ENCODE measurements at places on chromosomes 2 and 18. TPM values are rescaled to one million over a fixed set of nuclear protein-coding genes. Genes with fewer than 3 reads are reported as not detected.

GRCh38 chr2:102698369-102699111, 63.3 kb upstream of the TMEM182 start:
- no peaks in the 10 kb centered on the region for H3K27me3 ChIP-seq
- DNase-seq = no peak
- H3K4me3 ChIP-seq = no peak overlapping the region

The REG3A gene
- total RNA-seq = not detected

DNA sequence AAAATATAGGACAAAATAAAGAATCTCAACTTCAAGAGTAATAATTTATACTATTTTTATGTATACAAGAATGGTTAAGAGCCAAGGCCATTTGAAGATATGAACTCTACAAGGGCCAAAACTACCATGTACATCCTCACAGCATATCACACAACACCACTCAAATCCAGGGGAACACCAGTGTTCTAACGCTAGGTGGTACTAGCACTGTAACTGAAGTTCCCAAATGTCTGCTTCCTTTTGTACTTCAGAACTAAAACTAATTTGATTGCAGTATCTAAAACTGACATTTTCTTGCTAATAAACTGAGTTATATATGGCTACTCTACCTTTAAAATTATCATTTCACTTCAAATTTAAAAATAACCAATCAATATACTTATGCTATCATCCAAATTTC, 47.0 kb downstream of the REV1 start:
- H3K27ac ChIP-seq = no peak overlapping the region
- peaks cover 42% of the 10 kb centered on the region for H3K36me3 ChIP-seq
- H3K27me3 ChIP-seq = no peaks in the 10 kb centered on the region
- H3K4me3 ChIP-seq = no peak overlapping the region

The PDE11A gene
- total RNA-seq = not detected

DNA sequence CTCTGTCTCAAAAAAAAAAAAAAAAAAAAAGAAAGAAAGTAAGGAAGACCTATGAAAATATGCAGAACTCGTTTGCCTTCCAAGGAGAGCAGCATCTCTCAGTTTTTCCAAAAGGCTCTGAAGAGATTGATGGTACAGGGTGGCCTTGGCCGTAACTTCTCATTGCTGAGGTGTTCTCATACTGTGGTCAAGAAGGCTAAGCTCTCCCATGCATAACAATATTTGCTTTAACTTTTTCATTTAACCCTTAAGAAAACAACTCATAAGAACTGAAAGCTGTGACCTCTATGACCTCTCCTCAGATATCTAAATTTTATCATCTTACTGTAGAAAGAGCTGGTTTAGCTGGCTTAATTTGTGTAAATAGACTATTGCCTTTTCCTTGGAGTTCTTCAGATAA, 37.1 kb upstream of the GATA6 start:
- no peak overlapping the region for H3K27ac ChIP-seq
- no peaks in the 10 kb centered on the region for H3K27me3 ChIP-seq
- H3K4me3 ChIP-seq = no peak overlapping the region
- H3K36me3 ChIP-seq = no peaks in the 10 kb centered on the region
- no peaks in the 10 kb centered on the region for H3K4me1 ChIP-seq

GRCh38 chr2:46821600-46821999, 94.0 kb downstream of the MCFD2 start:
- peaks cover 22% of the 10 kb centered on the region for H3K4me1 ChIP-seq
- no peaks in the 10 kb centered on the region for H3K27me3 ChIP-seq
- no peaks in the 10 kb centered on the region for H3K36me3 ChIP-seq
- DNase-seq = peak; percentile 44
- H3K4me3 ChIP-seq = no peak overlapping the region

- no peaks in the 10 kb centered on the region for H3K36me3 ChIP-seq
- H3K4me1 ChIP-seq = peaks cover 10% of the 10 kb centered on the region
- DNase-seq = no peak
- no peaks in the 10 kb centered on the region for H3K27me3 ChIP-seq
- no peak overlapping the region for H3K4me3 ChIP-seq
- no peak overlapping the region for H3K27ac ChIP-seq
These were observed 161.8 kb downstream of the PRKCE start for GRCh38 chr2:45813003-45813941.

DNA sequence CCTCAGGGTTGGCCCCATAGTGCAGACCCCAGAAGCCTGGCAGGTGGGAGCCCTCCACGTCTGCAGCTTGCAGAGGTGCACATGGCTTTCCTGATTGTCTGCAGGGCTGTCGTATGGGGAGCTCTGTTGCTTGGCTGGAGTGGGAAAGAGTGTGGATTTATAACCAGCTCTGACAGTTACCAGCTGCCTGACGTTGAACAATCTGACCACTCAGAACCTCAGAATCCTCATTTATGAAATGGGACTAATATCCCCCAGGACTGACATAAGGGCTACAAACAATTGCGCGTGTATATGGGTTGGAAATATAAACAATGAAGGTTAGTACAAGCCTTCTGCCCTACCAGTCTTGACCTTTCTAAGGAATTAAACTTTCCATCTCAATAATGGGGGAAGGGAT, 13.9 kb upstream of the PXDN start:
- no peaks in the 10 kb centered on the region for H3K36me3 ChIP-seq
- no peak for DNase-seq
- H3K27me3 ChIP-seq = no peaks in the 10 kb centered on the region
- H3K4me1 ChIP-seq = peaks cover 4% of the 10 kb centered on the region

The WBP1 gene
- total RNA-seq = 57.5 TPM

DNA sequence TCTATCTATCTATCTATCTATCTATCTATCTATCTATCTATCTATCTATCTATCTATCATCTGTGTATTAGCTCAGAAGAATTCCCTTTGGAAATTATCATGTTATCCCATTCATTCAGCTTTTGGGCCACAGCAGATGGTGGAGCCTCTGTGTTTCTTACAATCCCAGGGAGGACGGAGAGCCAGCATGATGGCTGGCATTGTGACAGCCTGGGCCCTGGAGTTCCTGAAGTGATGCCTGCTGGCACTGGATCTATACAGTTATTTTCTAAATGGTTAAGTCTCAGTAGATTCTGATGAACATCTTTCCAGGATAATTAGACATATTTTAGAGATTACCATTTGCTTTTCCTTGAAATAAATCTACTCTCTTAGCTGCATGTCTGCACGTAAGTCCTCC, 385.4 kb upstream of the NXPH2 start:
- no peak overlapping the region for H3K27ac ChIP-seq
- no peak for DNase-seq
- H3K4me1 ChIP-seq = no peaks in the 10 kb centered on the region
- no peaks in the 10 kb centered on the region for H3K27me3 ChIP-seq
- no peaks in the 10 kb centered on the region for H3K36me3 ChIP-seq

The KIF3C gene
- total RNA-seq = 6.5 TPM

The GKN2 gene
- 77.2 TPM for total RNA-seq

DNA sequence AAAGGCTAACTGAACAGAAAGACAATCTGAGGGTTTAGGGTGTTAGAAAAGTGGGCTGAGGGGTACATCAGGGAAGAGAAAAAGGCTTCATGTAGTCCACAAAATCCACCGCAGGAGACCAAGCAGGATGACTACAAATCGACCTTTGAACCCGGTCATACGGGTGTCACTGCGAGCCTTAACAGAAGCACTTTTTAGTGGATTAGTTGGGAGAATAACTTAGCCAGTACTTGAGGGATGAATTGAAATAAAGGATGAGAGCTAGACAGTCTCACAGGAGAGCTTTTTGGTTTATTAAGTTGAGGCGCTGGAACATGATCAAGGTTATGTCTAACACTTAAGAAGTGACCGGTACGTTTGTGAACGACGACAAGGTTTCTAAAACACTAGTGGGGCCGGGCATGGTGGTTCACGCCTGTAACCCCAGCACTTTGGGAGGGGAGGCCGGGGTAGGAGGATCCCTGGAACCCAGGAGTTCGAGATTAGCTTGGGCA, 217.7 kb downstream of the MCFD2 start:
- H3K4me1 ChIP-seq = peaks cover 16% of the 10 kb centered on the region
- no peak for DNase-seq
- peak overlapping the region; percentile 92 for H3K27ac ChIP-seq
- H3K4me3 ChIP-seq = peak overlapping the region; percentile 76
- no peaks in the 10 kb centered on the region for H3K36me3 ChIP-seq
- H3K27me3 ChIP-seq = no peaks in the 10 kb centered on the region

The VWC2L gene
- total RNA-seq = not detected

The QPCT gene
- total RNA-seq = 4.9 TPM

The DOK6 gene
- total RNA-seq = 5.9 TPM

The BBS5 gene
- total RNA-seq = 6.0 TPM

The SPC25 gene
- 0.38 TPM for total RNA-seq

- no peaks in the 10 kb centered on the region for H3K36me3 ChIP-seq
- H3K4me1 ChIP-seq = no peaks in the 10 kb centered on the region
- H3K27ac ChIP-seq = no peak overlapping the region
- no peak overlapping the region for H3K4me3 ChIP-seq
- no peaks in the 10 kb centered on the region for H3K27me3 ChIP-seq
These were observed 312.6 kb upstream of the VRK2 start for GRCh38 chr2:57733956-57734355.

DNA sequence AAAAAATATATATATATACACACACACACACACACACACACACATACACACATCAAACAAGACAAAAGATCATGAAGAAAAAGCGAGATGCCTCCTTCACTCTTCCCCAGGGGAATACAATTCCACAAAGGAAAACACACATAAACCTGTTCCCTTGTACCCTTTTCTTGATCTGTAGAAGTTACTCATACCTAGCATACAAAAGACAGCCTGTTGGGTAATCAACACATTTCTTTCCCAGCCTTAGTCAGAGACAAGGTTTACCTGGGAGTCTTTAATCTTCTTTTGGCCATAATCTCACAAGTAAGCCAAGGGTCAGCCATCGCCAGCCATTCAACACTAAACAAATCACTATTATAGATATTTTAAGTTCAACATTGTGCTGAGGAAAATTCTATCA, 407.0 kb downstream of the SUCLG1 start:
- no peak overlapping the region for H3K27ac ChIP-seq
- no peaks in the 10 kb centered on the region for H3K4me1 ChIP-seq
- H3K36me3 ChIP-seq = no peaks in the 10 kb centered on the region
- DNase-seq = no peak
- H3K27me3 ChIP-seq = no peaks in the 10 kb centered on the region

DNA sequence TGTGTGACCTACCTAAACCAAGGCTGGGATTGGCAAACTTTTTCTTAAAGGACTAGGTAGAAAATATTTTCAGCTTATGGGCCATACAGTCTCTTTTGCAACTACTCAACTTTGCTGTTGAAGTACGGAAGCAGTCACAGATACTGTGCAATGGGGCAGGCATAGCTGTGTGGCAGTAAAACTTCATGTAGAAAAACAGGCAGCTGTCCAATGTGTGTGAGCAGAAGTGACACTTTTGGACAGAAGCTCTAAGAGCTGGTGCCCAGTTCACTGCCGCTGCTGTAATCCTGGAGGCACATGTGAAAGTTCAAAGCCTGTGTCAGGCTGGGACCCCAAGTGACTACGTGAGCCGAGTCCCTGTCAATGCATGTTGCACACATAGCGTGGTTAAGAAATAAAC, 46.7 kb downstream of the MAPK4 start:
- no peaks in the 10 kb centered on the region for H3K27me3 ChIP-seq
- DNase-seq = no peak
- no peaks in the 10 kb centered on the region for H3K36me3 ChIP-seq
- no peak overlapping the region for H3K4me3 ChIP-seq

GRCh38 chr18:56124186-56124585, 514.2 kb downstream of the TXNL1 start:
- H3K27me3 ChIP-seq = no peaks in the 10 kb centered on the region
- DNase-seq = no peak
- no peaks in the 10 kb centered on the region for H3K4me1 ChIP-seq
- H3K4me3 ChIP-seq = no peak overlapping the region
- H3K36me3 ChIP-seq = no peaks in the 10 kb centered on the region
- H3K27ac ChIP-seq = no peak overlapping the region

The DNAJC27 gene
- 7.5 TPM for total RNA-seq

DNA sequence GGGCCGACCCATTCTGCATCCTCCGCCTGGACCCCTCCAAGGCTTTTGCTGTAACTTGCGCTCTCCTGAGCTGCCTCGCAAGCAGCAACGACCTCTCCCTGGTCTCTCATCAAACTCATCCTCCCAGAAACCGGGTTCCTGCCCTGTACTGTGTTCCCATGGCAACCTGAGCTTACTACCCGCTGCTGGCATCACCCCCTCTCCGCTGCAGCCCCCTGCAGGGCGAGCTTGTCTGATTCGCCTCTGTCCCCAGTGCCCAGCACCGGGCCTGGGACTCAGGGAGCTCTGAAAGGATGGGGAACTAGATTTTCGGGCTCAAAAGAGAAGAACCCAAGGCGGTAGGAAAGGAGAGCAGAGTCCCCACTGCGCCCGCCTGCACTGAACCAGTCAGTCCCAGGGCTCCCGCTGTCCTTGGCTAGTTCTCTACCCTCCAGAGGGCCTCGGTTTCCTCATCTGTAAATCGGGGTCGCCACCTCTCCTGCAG, 463 bp downstream of the HS1BP3 start:
- H3K4me1 ChIP-seq = peaks cover 24% of the 10 kb centered on the region
- H3K27me3 ChIP-seq = no peaks in the 10 kb centered on the region
- H3K27ac ChIP-seq = peak overlapping the region; percentile 97
- DNase-seq = no peak

The ANKRD62 gene
- total RNA-seq = 0.12 TPM

The TNFAIP6 gene
- 3.0 TPM for total RNA-seq

- H3K36me3 ChIP-seq = no peaks in the 10 kb centered on the region
- H3K4me1 ChIP-seq = peaks cover 5% of the 10 kb centered on the region
- no peak overlapping the region for H3K27ac ChIP-seq
- no peak overlapping the region for H3K4me3 ChIP-seq
- DNase-seq = peak; percentile 45
- peaks cover 54% of the 10 kb centered on the region for H3K27me3 ChIP-seq
These were observed 2.3 kb downstream of the ECEL1 start for GRCh38 chr2:232485348-232485756.

DNA sequence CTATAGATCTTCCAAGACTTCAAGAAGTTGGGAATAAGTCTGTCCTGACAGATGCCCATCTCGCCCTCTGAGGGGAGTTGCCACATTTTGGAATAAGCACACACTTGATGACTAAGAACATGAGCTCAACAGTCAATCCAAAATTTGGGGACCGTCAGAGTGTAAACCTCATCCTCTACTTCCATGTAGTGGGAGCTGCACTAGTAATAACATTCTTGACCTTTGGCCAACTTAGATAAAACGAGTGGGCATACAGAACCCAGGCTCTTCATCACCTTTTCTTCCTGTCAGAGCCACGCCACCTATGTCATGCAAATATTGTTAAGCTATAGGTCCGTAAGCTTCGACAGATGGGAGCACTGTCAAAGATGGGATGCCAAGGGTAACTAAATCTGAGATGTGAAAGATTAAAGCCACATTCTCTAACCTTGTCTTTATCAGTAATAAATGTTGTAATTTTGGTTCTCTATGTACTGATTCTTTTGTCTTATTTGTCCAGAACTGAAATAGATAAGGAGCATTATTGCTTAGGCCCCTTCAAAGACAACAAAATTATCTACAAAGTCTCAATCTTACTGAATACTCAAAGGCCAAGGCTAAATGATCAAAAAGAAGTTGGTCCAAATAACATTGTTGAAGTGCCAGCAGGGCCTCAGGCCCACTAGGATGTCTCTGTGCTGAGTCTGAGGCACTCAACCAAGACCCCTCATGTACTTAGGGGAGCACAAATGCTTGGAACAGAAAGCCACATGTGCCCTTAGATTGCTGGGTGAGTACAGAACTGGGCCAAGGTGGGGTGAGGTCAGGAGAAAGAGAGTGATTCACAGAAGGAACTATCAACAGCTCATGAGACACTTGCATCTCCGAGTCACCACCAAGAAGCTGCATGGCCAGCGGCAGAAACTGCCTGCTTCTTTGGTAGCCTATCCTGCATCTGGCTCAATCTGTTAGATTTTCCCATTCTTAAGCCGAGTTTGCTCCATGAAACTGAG, 15.0 kb downstream of the CDH2 start:
- no peaks in the 10 kb centered on the region for H3K27me3 ChIP-seq
- no peak overlapping the region for H3K27ac ChIP-seq
- no peak for DNase-seq
- no peaks in the 10 kb centered on the region for H3K4me1 ChIP-seq
- no peaks in the 10 kb centered on the region for H3K36me3 ChIP-seq

Data from upper lobe of right lung (tissue), 1 donor.